Thoracic aorta (tissue), 2 donors: ENCODE measurements at places on chromosomes 3 and 15. TPM values are rescaled to one million over a fixed set of nuclear protein-coding genes. Genes with fewer than 3 reads are reported as not detected.

Gene MED12L
- 2.0 TPM for total RNA-seq

Gene DLL4
- 13.0 TPM for total RNA-seq

Gene CILP
- 15.8 TPM for total RNA-seq

Gene LRRC58
- total RNA-seq = 27.9 TPM

Gene DUOX2
- total RNA-seq = 0.42 TPM

Gene CAV3
- total RNA-seq = not detected

Gene ABI3BP
- 185 TPM for total RNA-seq

Gene P2RY1
- total RNA-seq = 5.0 TPM

Gene SLC22A13
- total RNA-seq = 0.99 TPM

- DNase-seq = no peak
These were observed 26.4 kb upstream of the CORO2B start for GRCh38 chr15:68552344-68552743.

DNA sequence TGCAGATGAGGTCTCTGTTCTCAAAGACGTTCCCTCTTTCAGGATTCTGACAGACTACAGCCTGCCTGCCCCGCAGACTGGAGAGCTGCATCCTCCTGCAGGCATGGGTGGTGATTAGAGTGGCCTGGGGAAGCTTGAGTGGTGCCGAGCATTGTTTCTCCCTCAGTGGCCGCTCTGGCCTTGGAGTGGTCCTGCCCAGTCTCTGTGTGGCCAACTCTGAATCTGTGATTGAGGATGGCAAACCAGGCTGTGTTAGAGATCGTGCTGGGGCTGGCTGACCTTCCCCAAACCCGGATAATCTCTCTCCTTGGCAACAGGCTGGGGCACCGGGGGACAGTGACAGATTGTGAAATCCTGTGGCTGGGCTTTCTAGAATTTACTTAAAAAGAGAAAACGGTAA, 11.0 kb upstream of the ADCY5 start:
- no peak for DNase-seq

- no peak for DNase-seq
These were observed 67.6 kb downstream of the NOX5 start for GRCh38 chr15:69082021-69082502.

GRCh38 chr15:75335705-75336355, at the start of gene COMMD4:
TSS of gene COMMD4 (plus strand) at chr15:75336063. CDS start at chr15:75336090, 27 bp downstream.
- DNase-seq = peak; percentile 92

DNA sequence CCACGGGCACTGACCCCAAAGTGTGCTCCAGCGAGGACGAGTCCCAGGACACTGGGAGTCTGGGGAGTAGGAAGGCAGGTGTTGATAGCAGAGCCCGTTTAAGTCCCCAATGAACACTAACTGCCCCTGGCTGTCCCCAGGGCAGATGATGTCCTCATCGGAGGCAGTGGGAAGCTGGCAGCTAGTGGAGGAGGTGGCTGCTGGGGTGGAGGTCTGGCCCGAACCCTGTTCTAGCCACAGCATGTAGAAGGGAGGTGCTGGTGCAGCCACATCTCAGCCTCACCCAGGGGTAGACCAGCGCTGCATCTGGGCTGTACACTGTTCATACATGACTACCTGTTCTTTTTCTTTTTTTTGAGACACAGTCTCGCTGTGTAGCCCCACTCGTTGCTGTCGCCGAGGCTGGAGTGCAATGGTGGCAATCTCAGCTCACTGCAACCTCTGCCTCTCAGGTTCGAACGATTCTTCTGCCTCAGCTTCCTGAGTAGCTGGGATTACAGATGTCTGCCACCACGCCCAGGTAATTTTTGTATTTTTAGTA, 51.8 kb downstream of the KLF13 start:
- no peak for DNase-seq

DNA sequence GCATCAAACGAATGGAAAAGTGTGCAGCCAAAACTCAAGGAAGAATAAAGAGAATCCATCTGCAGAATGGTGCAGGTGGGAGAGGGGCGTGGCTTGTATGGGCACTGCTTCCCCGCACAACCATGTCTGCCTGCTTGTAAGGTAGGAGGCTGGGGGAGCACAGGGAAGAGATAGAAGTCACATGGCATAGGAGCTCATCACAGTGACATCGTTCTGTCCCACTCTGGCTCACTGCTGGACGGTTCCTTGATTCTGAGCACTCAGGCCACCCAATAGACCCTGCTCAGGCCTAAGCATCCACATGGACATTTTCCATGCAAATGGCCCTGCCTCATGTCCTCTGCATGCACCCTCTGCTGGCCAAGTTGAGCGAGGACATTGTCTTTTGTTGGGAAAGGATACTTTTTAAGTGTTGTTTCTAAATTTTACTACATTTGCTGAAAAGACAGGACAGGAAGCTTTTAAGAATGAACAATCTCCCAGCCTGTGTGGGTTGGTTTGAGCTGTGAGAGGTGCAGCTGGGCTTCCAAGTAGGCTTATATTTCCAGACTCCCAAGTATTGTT, 3.1 kb downstream of the MYLK start:
- no peak for DNase-seq

DNA sequence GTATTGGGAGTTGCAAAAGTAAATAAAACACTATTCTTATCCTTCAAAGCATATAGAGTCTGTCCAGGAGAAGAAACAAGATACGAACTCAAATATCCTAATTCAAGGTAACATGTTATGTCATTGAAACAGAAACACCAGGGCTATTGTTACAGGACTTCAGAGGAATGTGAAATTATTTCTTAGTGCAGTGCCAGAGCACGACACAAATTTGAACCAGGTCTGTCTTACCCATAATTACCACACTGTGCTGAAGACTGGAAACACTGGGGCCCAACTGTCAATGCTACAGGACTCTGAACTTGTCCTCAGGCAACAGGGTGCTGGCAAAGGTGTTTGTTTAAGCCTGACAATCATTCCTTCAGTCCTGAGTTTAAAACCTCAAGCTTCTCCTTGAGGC, 633.6 kb upstream of the UBE2E2 start:
- DNase-seq = no peak

GRCh38 chr3:184713040-184713355, 1.1 kb upstream of the MAGEF1 start:
- DNase-seq = no peak

GRCh38 chr3:38490281-38491030, 5.7 kb upstream of the EXOG start:
- DNase-seq = no peak

GRCh38 chr3:171649911-171650592, 160.2 kb downstream of the PLD1 start:
- DNase-seq = no peak

- no peak for DNase-seq
These were observed 195.3 kb downstream of the CDIN1 start for GRCh38 chr15:36774765-36775164.

DNA sequence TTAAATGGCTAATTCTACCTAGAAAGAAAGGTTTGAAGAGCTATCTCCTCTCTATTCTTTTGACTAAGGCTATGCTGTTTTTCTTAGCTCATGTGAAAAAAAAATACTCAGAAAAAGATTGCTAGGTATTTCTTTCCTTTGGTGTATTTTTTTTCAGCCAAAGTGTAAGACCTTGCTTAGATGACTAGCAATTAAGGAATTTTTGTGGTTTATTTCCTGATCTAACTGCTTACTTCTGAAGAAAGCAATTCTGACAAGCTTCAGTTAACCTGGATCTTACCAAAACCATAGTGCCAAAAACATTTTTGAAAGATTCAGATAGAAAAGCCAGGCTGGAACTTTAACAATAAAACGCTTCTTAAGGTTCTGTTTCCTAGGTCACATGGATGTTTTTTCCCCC, 315.6 kb downstream of the SOX2 start:
- no peak for DNase-seq

DNA sequence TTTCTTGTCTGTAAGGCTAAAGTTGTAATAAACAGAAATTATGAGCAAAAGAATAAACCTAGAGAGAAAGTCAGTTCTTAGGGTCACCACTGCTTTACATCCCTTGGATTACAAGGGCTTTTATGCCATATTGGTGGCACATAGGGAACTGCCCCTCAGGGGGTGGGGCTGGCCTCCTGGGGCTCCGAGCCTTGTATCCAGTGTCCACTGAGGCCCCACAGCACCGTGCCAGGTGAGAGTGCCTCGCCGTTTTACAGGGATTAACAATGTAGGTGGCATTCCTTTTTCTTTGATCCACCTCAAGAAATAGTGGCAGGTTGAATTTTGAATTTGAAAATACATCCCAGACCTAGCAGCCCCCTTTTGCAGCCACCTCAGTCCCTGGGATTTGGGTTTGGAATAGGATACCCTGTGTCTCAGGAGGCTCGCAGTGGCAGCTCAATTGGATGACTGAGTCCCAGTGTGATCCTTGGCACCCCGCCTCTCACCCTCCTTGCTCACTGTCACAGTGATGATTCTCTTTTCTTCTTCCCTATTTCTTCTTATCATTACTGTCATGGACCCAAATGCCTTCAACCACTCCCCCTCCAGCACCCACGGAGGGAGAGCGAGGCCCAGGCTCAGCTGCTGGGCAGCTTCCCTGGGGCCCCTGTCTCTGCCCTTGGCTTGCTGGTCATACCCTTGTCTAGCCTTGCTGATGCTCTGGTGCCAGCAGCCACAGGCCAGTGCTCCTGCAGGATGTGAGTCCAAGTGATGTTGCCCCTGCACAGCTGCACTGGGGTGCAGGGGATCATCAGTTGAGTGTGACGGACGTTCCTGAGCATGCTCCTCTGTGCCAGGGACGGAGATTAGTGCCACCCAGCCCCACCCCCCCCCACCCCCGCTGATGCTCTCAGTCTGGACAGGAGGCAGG, 137.9 kb downstream of the DNAJB8 start:
- no peak for DNase-seq

- DNase-seq = no peak
These were observed 442.5 kb downstream of the EPHB1 start for GRCh38 chr3:135237371-135238143.

DNA sequence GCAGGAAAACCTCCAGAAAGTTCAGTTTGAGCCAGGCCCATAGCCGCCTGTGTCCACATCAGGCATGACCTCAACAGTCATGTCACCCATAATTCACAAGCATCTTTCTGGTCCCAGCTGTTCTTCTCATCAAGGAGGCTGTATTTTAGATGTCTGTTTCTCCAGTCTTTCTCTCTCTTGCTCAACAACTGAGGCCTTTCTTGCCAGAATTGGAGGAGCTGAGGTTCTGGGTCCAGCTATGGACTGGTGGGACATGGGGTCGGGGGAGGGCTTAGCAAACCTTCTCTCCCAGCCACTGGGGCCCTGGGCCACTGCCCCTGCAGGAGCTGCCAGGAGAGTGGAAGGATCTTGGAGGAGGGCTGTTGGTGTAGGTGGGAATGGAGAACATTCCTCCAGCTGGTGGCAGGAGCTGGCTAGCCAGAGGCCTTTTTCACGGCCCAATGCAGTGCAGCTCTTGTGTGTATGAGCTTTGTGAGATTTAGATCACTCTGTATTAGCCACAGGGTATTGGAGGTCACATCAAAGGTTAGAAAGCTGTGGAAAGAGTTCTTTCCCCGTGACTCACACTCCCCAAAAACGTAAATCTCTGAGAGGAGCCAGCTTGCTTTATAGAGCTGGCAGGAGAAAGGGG, 23.5 kb downstream of the MAGEF1 start:
- no peak for DNase-seq

DNA sequence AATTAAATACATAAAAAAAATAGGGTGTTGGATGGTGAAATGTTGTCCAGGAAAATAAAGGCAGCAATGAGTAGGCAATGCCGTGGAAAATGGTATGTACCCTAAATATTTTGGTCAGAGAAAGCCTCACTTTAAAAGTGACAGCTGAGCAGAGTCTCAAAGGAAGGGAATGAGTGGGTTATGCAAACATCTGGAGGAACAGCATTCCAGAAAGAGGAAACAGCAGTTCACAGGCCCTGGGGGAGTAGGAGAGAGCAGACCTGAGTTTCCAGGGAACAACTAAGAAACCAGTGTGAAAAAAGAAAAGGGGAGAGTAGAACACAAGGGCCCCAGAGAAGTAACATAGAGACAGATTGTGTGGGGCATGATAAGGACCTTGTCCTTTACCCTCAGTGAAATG, 230.0 kb upstream of the CNTN3 start:
- no peak for DNase-seq

DNA sequence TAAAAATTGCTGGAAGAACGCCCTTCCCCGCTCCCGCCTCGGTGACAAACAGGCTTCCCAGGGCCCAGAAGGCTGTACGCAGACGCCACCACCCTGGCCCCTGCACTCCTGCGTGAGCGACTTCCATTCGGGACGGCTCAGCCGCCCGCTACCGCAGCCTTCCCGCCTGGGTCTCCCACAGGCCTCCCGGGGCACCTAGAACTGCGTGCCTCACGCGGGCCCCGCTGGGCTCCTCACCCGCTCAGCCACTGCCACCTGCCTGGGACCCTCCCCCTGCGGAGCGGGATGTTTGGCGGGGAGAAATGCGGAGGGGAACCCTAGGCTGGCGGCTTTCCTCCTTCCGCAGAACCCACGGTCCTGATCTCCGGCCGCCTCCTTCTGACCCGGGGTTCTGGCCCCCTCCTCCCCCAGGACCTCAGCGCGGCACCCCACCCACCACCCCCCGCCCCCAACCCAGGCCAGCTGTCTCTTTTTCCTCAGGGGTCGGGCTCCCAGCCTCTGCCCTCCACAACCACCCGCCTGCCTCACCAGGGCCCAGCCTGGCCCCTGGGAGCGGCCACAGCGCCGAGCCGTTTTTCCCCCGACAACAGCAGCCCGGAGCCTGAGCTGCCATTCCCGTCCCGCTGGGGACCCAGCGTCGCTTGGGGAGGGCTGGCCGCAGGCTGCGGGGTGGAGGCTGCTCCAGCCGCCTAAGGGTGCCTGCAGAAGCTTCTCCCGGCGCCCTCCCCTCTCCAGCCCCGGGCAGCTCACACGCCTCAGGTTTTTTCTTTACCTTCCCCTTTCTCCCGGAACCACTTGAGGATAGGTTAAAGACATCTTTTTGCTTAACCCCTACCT, 27.6 kb upstream of the RAB7A start:
- DNase-seq = no peak

DNA sequence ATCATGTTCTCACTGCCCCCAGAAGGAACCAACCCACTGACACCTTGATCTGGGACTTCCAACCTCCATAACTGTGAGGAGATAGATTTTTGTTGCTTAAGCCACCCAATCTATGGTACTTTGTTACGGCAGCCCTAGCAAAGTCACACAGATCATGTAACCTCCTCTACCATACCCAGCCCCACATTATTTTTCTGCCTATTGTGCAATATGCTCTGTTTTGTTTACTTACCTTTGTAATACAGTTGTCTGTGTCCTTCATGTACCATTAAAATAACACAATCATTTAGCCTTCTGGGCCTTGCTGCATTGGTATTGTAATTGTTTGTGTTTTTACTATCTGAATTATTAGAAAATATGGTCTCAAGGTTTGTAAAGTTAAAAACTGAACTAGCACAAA, 16.1 kb downstream of the NDN start:
- DNase-seq = no peak
